Progenitor cell of endocrine pancreas (in vitro differentiated cells): ENCODE measurements at places on chromosomes 5 and 9. TPM values are rescaled to one million over a fixed set of nuclear protein-coding genes. Genes with fewer than 3 reads are reported as not detected.

GRCh38 chr5:156684216-156684615, 165.9 kb upstream of the PPP1R2B start:
- no peak overlapping the region for H3K4me3 ChIP-seq
- no peak overlapping the region for H3K27ac ChIP-seq
- no peak for DNase-seq
- H3K36me3 ChIP-seq = no peaks in the 10 kb centered on the region
- no peaks in the 10 kb centered on the region for H3K27me3 ChIP-seq

- no peak overlapping the region for H3K4me3 ChIP-seq
- H3K27me3 ChIP-seq = no peaks in the 10 kb centered on the region
- peaks cover 13% of the 10 kb centered on the region for H3K4me1 ChIP-seq
- no peak overlapping the region for H3K27ac ChIP-seq
- DNase-seq = no peak
- H3K36me3 ChIP-seq = no peaks in the 10 kb centered on the region
Measured at GRCh38 chr5:45277860-45278259, 418.3 kb downstream of the HCN1 start.

DNA sequence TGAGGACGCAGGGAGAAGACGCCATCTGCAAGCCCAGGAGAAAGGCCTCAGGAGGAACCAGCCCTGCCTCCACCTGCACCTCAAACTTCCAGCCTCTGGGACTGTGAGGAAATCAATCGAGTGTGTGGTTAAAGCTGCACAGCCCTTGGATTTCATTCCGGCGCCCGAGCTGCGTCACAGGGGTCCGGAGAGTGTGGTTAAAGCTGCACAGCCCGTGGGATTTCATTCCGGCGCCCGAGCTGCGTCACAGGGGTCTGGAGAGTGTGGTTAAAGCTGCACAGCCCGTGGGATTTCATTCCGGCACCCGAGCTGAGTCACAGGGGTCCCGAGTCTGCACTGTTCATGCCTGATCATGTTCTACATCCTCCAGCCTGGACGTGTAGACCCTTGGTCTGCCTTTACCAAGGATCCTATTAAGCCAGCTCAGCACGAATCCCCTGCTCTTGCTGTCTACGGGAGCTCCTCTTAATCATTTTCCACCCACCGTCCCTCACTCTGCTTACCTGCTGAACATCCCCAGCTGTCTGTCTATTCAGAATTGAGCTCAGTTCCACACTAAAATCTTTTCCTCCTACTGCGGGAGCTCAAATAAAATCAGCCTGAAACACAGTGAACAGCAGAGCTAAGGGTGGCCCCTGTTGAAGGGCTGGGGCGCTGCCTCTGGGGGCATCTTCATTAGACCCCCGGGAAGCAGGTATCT, 73.0 kb upstream of the OLFM1 start:
- H3K4me1 ChIP-seq = no peaks in the 10 kb centered on the region
- H3K27me3 ChIP-seq = peaks cover 29% of the 10 kb centered on the region
- H3K4me3 ChIP-seq = no peak overlapping the region
- no peaks in the 10 kb centered on the region for H3K36me3 ChIP-seq

DNA sequence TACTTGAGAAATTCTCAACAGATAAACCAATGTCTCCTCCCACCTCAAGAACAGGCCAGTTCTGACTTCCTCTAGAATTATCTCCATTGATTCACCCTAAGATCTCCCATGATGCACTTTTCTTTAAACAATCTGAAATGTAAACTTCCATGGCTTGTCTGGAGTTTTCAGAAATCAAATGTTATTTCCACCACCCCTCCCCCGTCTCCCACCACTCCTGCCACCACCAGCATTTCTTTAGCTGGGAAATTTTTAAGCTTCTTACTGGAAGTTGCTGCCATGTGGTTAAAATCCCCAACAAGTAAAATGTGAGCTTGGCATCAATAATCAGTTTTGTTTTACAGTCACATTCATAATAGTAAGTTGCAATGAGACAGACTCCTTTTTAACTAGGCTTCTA, 32.8 kb upstream of the BASP1 start:
- no peak for DNase-seq
- no peaks in the 10 kb centered on the region for H3K36me3 ChIP-seq
- no peak overlapping the region for H3K4me3 ChIP-seq
- H3K27me3 ChIP-seq = peaks cover 16% of the 10 kb centered on the region

Gene NR5A1
- 0.36 and 0.49 TPM in 2 replicates for total RNA-seq

- peak overlapping the region; percentile 17 for H3K27ac ChIP-seq
- H3K4me1 ChIP-seq = peaks cover 25% of the 10 kb centered on the region
- H3K27me3 ChIP-seq = peaks cover 3% of the 10 kb centered on the region
- no peak overlapping the region for H3K4me3 ChIP-seq
- no peak for DNase-seq
Measured at GRCh38 chr9:87796196-87796595, 70.3 kb downstream of the CTSL start.

GRCh38 chr9:86763791-86764190, 183.5 kb downstream of the GAS1 start:
- H3K4me1 ChIP-seq = peaks cover 3% of the 10 kb centered on the region
- no peak overlapping the region for H3K27ac ChIP-seq
- H3K27me3 ChIP-seq = peaks cover 4% of the 10 kb centered on the region
- no peak for DNase-seq
- no peak overlapping the region for H3K4me3 ChIP-seq

DNA sequence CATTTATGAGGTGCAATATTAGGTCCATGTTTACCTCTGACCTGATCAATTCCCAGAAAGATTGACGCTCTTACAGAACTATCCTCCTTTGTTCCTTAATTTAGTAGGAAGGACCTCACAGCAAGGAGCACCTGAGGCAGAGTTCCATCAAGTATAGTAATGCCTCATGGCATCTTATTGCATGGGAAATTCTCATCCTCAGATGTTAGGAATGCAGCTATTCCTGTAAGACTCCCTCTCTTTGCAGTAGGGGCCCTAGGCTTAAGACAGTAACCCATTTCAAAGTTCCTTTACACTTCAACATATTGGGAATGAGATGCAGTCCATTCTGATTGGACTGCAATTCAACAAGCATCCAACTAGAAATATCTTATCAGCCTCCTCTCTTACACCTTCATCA, 69.8 kb downstream of the SLCO4C1 start:
- peaks cover 7% of the 10 kb centered on the region for H3K4me1 ChIP-seq
- peaks cover 7% of the 10 kb centered on the region for H3K36me3 ChIP-seq
- H3K27me3 ChIP-seq = no peaks in the 10 kb centered on the region

- H3K27me3 ChIP-seq = no peaks in the 10 kb centered on the region
- no peaks in the 10 kb centered on the region for H3K36me3 ChIP-seq
- peaks cover 3% of the 10 kb centered on the region for H3K4me1 ChIP-seq
Measured at GRCh38 chr9:17627641-17628040, 48.8 kb downstream of the SH3GL2 start.

Gene SLC6A19
- 2.2 and 2.6 TPM in 2 replicates for total RNA-seq

- DNase-seq = no peak
- H3K4me1 ChIP-seq = no peaks in the 10 kb centered on the region
- H3K27me3 ChIP-seq = no peaks in the 10 kb centered on the region
- no peaks in the 10 kb centered on the region for H3K36me3 ChIP-seq
- H3K4me3 ChIP-seq = no peak overlapping the region
Measured at GRCh38 chr5:17428176-17428800, 69.7 kb upstream of the TAF11L2 start.

GRCh38 chr5:100898504-100899346, 4.4 kb downstream of the ST8SIA4 start:
- no peaks in the 10 kb centered on the region for H3K36me3 ChIP-seq
- H3K27me3 ChIP-seq = peaks cover 44% of the 10 kb centered on the region
- no peak for DNase-seq
- no peak overlapping the region for H3K4me3 ChIP-seq
- no peak overlapping the region for H3K27ac ChIP-seq

DNA sequence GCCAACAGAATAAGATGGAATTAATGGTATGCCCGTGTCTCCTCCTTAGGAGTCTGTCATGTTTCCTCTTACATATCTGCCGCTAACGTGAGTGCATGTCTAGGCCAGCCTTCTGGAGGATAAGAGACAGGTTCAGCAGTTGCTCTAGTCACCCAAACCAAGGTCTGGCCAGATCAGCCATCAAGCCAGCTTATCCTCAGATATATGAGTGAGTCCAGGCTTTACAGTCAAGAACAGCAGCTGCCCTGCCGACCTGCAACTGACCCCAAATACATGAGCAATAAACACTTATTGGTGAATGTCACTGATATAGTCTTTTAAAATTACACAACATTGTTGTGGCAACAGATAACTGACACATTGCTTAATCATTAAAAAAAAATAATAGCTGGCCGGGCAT, 123.5 kb downstream of the TSSK1B start:
- DNase-seq = no peak
- H3K27me3 ChIP-seq = no peaks in the 10 kb centered on the region
- H3K4me3 ChIP-seq = no peak overlapping the region

DNA sequence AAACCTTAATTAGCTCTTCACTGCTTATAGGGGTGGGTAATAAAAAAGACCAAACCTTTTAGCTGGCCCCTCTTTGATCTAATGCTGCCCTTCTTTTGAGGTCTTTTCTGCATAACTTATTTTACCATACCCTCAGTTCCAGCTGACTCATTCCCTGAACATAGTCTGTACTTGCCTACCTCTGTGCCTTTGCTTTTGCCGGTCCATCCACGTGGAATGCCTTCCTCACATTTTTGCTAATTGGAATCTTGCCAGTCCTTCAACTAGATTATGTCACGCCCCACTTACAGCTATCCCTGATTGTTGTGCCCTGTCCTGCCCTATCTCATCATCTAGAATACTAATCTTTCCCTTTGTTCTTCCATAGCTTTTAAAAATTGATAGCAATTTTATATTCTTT, 44.2 kb downstream of the FAF2 start:
- no peaks in the 10 kb centered on the region for H3K27me3 ChIP-seq
- DNase-seq = no peak
- no peak overlapping the region for H3K4me3 ChIP-seq
- H3K36me3 ChIP-seq = peaks cover 27% of the 10 kb centered on the region
- no peak overlapping the region for H3K27ac ChIP-seq

Gene EGFLAM
- total RNA-seq = 0.18 and 0.69 TPM in 2 replicates
